ENCODE measurements at places on chromosomes 3 and 15.

GRCh38 chr3:45084361-45084760, 58.3 kb downstream of the CLEC3B start:
- no peak for DNase-seq

DNA sequence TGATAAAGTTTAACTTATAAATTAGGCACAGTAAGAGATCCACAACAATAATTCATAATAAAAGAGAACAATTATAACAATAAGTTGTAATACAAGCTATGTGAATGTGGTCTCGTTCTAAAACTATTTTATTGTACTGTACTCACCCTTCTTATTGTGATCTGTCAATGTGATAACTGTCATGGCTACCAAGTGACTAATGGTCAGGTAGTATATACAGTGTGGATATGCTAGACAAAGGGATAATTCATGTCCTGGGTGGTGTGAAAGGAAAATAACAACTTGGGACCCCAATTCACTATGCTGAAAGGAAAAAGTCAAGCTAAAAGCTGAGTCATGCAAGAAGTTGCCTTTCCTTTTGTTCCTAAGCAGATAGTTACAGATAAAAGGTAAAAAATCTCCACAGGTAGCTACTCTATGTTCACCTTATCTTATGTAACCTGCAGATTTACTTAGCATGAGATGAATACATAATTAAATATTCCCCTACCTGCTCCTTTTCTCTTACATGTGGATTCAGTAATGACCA, 10.7 kb upstream of the CYP8B1 start:
- no peak for DNase-seq

DNA sequence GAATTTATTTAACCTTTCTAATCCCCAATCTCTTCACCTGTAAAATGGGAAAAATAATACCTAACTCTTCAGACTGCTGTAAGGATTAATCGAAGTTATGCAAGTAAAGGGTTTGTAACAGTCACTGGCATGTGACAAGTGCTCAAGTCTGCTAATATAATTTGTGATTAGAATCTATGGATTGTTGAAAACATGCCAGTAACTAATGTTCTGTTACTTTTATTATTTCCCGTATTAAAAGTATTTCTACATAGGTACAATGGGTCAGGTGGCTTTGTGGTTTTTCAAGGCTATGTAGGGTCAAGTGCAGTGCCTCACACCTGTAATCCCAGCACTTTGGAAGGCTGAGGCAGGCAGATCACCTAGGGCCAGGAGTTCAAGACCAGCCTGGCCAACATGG, 29.4 kb downstream of the ULK4 start:
- DNase-seq = no peak

- no peak for DNase-seq
These were observed 50.8 kb upstream of the CRTC3 start for GRCh38 chr15:90478846-90479481.
